ENCODE measurements at places on chromosomes 16 and 17. TPM values are rescaled to one million over a fixed set of nuclear protein-coding genes. Genes with fewer than 3 reads are reported as not detected.

DNA sequence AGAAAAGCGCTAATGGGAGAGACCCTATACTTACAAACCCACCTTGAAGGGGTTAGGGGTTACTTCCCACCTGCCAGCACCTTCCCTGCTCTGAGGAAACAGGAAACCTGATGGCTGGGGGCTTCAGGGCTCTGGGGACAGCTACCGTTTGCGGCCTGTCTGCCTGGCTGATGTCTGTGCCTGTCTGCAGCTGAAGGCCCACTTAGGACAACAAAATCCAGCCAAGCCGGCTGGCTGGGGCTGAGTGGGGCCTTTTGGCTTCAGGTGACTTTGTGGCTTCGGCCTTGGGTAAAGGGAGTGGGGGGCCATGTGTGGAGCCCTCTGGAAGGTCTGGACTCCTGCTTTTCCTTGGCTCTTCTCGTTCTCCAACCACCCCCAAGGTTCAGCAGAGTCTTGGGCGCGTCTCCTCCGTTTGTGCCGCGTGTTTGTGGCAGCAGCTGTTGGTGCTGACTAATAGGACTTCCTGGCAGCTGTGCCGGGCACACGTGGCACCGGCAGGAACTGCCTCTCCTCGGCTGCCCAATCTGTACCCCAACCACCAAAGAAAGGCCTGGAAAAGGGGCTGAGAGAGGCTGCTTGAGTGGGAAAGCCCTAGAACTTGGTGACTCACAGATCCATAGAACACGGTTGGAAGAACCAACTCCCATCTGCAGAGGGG, 186.7 kb downstream of the MSI2 start:
- DNase-seq: no peak

GRCh38 chr17:6940186-6940649, 55.6 kb upstream of the ALOX12 start:
- DNase-seq: no peak

GRCh38 chr16:2464333-2464732, 4.4 kb downstream of the TEDC2 start:
- DNase-seq: no peak

DNA sequence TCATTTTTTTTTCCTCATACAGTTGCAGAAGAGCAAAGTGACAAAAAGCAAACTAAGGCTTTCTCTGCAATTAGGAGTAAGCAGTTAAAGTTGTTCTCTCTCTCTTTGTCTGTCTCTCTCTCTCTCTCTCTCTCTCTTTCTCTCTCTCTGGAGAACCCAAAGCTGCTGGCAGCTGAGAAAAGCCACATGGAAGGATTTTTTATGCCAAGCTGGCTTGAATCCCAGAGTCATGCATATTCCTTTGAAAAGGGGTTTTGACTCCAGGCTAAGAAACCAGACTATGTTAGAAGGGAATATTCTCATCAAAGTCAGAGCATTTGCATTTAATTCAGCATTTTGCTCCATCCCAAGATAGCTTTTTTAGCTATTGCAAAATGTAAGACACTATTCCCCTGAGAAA, 1114.2 kb upstream of the GOT2 start:
- DNase-seq: peak; percentile 77

DNA sequence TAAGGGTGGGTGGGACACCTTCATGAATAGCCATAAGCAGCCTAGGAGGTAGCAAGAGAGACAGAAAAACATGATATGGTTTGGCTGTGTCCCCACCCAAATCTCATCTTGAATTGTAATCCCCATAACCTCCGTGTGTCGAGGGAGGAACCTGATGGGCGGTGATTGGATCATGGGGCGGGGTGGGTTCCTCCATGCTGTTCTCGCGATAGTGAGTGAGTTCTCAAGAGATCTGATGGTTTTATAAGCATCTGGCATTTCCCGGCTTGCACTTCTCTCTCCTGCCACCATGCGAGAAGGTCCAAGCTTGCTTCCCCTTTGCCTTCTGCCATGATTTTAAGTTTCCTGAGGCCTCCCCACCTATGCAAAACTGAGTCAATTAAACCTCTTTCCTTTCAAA, 259.1 kb upstream of the ERCC4 start:
- no peak for DNase-seq

DNA sequence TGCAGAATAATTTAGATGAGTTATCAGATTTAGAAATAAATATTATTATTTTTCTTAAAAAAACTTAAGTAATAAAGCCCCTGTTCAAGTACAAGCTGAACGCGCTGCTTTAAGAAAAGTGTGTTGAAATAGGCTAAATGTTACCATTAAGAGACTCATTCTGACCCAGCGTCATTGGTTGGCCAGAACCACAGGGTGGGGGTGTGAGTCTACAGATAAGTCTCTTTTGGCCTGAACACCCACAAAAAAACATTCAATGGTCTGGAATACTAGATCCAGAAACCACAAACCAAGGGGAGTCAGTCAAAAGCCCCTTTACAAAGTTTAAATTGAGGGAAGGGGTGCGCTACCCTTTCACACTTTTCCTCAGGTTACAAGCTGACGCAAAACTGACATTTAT, 776.1 kb downstream of the KCNJ2 start:
- DNase-seq: no peak

DNA sequence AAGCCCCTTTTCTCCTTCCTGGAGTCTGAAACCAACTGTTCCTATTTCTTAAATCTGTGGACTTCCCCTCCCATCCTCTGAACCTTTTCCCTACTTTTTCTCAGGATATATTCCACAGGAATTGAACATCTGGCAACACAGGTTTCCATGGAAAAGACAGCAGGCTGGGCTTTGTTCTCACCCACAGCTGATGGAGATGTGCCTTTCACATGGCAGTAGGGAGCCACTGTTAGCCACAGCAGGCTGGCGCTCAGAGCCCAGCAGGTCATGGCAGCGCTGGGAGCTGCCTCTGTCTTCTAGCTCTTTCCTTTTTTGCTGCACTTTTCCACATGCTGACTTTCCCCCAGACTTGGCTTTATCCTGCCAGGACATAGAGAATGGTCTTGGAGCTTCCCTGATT, 116.4 kb upstream of the NLRP1 start:
- no peak for DNase-seq

DNA sequence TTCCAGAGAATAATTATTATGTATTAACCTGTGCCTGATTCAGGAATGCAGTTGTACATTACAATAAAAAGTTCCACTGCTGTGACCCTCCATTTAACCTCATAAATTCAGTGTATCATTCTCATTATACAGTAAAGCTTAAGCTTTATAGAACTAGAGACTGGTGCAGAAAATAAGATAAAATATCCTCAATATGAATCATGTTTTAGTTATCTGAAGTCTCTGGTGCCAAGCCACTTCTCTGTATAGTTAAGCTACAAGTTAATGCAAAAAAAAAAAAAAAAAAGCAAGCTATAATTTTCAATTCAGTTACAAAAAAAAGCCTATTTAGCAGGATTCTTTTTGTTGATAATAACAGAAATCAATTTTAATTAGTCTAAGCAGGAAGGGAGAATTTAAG, 22.4 kb upstream of the SMIM36 start:
- no peak for DNase-seq

GRCh38 chr16:30187971-30188561, 4.7 kb downstream of the CORO1A start:
- no peak for DNase-seq

DNA sequence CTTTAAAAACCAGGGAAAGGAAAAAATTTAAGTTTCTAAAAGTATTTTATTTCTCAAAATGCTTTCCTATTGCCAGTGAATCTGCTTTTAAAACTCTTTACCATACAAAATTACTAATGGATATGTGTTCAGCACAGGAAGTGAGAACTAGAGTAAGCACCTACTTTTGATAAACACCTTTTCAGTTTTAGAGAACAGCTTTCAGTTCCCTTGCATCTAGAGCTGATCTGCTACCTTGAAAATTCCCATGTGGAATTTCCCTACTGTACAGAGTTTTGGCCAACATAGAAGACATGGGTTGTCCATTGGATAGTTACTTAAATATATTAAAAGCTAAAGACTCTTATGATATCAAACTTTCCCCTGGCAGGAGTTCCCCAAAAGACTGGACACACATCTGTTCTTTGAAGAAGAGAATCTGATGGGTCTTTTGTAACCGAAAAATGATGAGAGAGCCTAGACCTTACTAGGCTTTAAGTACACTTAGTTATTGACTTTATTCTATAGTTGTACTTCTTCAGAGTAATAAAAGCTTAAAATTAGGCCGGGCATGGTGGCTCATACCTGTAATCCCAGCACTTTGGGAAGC, 112.1 kb upstream of the CNTNAP4 start:
- DNase-seq: no peak

GRCh38 chr16:7420079-7420478, 87.4 kb downstream of the RBFOX1 start:
- no peak for DNase-seq

DNA sequence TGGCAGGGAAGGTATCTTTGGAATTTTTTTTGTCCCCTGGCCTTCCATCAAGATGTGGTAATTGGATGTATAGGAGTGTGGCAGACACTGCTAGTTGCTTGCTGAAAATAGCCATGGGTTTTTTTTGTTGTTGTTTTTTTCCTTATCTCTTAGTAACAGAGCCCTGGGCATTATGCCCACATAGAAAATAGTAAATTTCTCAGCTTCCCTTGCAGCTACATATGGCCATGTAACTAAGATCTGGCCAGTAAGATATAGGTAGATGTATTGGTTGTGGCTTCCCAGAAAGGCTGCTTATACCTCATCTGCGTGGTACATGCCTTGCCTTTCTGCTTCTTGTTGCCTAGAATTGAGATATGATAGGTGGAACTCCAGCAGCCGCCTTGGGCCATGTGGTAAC, 349.9 kb downstream of the CPPED1 start:
- no peak for DNase-seq

GRCh38 chr17:66944351-66945146, 20.0 kb upstream of the CACNG4 start:
- DNase-seq: no peak

GRCh38 chr16:9016824-9017223, 53.1 kb upstream of the USP7 start:
- DNase-seq: no peak

DNA sequence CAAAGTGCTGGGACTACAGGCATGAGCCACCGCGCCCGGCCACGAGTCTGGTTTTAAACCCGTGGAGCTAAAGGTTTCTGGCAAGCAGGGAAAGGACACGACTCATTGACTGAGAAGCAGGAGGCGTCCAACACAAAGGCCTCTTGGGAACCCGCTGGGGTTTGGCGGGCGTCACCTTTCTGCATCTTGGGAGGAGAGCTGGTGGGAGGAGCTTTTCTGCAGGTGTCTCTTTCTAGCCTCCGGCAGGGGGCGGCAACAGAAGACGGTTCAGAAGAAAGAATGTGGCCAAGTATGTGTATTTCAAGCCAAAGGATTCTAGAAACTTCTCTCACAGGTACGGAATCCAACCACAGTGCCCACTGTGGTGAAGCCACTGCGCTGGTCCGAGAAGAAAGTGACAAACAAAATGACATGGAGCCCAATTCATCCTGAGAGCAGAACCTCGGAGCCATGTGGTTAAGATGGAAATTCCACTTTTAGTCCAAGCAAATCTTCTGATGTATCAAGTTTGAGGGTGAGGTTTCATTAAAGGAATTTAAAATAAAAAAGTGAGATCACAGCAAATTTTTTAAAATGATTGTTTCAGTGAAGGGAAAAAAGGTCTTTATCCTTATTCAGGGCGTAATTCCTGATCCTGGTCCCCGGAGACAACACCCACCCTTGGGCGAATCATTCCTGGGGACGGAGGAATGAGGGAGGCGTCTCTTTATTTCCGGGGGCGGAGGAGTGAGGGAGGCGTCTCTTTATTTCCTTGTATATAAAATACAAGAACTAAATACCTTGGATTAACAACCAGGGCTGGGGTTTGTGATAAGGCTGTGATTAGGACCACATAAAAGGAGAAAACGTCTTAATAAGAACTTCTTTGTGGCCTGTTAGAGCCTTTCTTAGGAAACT, 97.6 kb downstream of the MRM3 start:
- DNase-seq: peak; percentile 66

DNA sequence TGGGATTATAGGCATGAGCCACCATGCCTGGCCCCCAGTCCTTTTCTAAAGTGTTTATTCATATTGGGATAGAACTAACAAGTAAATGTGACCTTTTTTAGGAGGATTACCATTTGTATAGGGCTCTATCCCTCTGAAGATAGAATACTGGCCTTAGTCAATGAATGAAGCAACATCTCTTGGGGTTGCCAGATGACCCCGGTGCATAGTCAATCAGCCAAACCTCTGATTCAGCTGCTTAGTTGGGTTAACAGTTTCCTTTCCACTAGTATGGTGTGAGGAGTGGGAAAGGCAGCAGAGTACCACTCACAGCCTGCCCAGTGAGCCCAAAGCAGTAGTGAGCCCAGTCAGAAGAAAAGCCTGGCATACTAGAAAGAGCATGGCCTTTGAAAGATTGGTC, 94.6 kb upstream of the TBX2 start:
- no peak for DNase-seq

GRCh38 chr16:28267356-28267755, 25.0 kb upstream of the SBK1 start:
- no peak for DNase-seq

DNA sequence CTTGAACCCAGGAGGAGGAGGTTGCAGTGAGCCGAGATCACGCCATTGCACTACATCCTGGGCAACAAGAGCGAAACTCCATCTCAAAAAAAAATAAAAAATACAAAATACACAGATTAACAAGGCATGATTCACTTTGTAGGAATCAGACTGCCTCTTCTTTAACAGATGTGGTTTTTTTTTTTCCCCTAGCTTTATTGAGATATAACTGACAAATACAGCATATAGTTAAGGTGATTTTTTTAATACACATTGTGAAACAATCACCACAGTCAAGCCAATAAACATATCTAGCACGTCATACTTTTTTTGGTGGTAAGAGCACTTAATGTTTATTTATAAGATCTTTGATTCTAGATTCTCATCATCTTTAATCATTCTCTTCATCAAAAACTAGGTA, 87.8 kb downstream of the SPAG9 start:
- DNase-seq: no peak

- peak; percentile 74 for DNase-seq
Measured at GRCh38 chr17:68792042-68792685, 163.0 kb downstream of the ABCA8 start.

DNA sequence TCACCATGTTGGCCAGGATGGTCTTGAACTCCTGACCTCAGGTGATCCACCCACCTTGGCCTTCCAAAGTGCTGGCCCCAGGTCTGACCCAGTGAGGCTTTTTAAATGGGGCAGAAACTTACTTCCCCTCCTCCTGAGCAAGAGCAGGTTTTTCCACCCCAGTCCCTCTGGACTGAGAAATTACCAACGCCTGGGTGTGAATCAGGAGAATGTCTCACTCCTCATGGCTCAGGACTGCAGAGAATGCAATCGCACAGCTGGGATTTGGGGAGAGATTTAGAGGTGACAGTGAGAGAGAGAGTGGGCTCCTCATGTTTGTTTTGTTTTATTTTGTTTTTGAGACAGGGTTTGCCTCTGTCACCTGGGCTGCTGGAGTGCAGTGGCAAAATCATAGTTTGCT, 203.6 kb downstream of the RAB11FIP4 start:
- no peak for DNase-seq

The GPR179 gene
- polyA plus RNA-seq: 0.58 TPM

The AANAT gene
- 0.19 TPM for polyA plus RNA-seq

The KRTAP2-4 gene
- not detected for polyA plus RNA-seq

The TBC1D3 gene
- not detected for polyA plus RNA-seq

The ABAT gene
- polyA plus RNA-seq: 35.4 TPM

The AOC2 gene
- 2.0 TPM for polyA plus RNA-seq

The ASIC2 gene
- 0.40 TPM for polyA plus RNA-seq

The HSF4 gene
- polyA plus RNA-seq: 4.3 TPM

The STAC2 gene
- polyA plus RNA-seq: 0.18 TPM

The TSPAN10 gene
- polyA plus RNA-seq: 3.7 TPM

The GAS7 gene
- polyA plus RNA-seq: 39.7 TPM

Measured in right lung (tissue), 10 donors.